ENCODE measurements at places on chromosomes 13 and 19.

- no peak for DNase-seq
These were observed 135.1 kb downstream of the DNAJC15 start for GRCh38 chr13:43158516-43158915.

GRCh38 chr13:33710924-33711323, 107.0 kb upstream of the RFC3 start:
- DNase-seq, result no peak

DNA sequence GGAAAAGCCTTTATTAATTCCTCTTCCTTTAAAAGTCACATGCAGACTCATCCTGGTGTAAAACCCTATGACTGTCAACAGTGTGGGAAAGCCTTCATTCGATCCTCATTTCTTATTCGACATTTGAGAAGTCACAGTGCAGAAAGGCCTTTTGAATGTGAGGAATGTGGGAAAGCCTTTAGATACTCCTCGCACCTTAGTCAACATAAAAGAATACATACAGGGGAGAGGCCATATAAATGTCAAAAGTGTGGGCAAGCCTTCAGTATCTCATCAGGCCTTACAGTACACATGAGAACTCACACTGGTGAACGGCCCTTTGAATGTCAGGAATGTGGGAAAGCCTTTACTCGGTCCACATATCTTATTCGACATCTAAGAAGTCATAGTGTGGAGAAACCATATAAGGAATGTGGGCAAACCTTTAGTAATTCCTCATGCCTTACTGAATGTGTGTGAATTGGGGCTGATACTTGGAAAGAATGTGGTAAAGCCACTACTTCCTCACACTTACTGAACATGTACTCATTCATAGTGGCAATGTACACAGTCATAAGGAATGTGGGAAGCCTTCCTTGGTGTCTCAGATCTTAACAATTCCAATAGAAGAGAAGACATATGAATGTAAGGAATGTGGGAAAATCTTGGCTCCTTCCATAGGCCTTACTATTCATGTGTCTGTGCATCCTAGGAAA, 18.8 kb downstream of the ZNF559 start:
- no peak for DNase-seq

- DNase-seq, result no peak
These were observed 134.4 kb upstream of the TSC22D1 start for GRCh38 chr13:44710576-44710975.

DNA sequence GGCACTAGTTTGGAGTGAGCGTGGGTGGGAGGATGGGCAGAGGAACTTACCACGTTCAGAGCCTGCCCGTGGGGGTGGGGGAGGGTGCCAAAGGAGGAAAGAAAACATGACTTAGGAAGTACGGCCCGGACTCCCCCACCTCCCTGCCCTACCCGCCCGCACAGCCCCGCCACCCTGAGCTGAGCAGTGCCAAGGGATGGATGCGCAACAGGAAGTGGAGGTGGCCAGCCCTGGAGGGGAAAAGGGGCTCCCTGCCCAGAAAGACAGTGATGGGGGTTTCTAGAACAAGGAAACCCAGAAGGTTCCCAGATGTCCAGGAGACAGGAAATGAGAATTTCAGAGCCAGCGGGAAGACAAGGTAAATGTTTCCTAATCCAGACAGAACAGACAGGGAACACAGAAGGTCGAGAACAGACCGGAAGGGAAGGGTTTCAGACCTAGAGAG, 6.3 kb downstream of the TEAD2 start:
- no peak for DNase-seq

DNA sequence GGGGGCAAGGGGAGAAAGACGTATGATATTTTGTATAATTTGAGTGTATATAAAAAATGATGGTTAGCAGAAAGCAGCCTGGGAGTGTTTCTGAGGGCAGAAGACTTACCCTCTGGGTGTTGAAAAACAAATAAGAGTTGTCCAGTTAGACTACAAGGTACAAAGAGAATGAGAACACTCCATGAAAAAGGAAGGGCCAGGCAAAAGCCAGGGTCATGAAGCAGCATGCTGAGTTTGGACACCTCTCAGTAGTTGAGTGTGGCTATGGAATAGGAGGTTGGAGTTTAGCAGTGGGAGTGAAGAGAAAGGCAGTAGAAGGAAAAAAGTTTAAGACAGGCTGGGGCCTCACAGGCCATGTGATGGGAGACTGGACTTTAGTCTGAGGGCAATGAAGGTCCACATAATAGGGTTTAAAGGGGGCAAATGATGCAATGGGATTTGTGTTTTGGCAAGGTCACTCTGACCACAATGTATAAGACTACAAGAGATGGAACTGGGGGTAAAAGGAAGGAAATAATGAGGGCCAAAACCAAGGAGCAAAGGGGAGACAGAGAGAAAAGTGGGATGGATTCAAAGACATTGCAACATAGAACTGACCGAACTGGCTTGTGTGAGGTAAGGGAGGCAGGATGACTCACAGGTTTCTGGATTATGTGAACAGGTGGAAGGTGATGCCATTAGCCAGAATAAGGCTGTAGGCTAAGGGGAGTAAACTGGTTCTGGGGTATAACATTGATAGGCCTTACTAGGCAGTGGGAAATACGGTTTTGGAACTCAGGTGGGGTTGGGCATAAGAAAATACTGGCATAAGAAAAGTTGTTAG, 76.6 kb downstream of the SERP2 start:
- no peak for DNase-seq

DNA sequence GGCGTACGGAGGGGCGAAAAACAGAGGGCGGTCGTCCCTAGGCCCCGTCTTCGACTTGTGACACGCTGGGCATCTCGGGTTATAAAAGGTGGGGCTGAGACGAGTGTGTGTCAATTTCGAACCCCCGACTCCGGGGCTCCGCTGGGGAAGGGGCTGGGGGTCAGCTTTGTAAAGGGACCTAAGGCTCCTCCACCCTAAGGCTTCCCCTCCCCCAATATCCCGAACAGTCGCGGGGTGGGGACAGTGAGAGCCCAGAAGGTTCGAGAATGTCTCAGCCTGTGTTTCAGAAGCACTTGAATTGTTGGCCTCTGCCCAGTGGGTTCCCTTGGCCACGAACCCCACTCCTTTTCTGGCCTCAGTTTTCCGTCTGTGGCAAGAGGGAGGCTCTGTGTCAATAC, 450 bp downstream of the SELENOW start:
- no peak for DNase-seq

- DNase-seq, result no peak
These were observed 159.0 kb upstream of the IRS2 start for GRCh38 chr13:109945206-109945960.

DNA sequence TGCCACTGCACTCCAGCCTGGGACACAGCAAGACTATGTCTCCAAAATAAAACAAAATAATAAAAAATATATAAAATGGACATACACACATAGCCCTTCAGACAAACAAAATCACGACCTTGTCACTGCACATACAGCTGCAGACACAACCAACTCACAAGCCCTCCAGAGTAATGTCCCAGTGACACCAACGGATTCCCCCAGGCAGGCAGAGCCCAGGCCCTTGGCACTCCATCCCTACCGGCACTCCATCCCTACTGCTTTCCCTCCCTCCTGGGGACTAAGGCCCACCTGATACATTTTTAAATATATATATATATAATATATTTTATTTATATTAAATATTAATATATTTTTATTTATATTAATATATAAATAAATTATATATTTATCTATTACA, 18.5 kb downstream of the ZNF101 start:
- no peak for DNase-seq

DNA sequence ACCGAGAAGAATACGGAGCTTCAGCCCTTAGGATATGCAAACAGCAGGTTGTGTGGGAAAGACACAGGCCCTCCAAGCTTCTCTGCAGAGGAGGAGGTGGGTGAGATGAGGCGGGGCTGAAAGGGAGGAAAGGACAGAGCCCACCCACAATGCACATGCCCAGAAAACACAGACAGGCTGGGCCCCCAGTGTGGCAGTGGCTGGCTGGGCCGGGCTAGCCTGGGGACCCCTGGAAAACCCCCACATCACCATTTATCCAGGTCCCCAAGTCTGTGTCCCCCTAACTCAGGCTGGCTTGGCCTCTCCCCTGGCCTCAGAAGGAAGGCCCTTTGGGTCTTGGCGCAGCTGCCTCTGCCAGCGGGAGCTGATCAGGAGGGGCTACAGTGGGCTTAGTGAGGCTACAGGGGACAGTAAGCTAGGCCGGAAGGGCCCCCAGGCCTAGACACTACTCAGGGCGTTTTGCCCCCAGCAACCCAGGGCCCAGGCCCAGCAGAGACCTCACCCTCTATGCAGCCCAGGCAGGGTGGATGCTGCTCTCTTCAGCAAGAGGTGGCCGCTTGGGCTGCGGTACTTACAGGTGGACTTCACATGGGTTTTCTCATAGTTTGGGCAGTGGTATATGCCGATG, 119.5 kb downstream of the TUBA3C start:
- no peak for DNase-seq

DNA sequence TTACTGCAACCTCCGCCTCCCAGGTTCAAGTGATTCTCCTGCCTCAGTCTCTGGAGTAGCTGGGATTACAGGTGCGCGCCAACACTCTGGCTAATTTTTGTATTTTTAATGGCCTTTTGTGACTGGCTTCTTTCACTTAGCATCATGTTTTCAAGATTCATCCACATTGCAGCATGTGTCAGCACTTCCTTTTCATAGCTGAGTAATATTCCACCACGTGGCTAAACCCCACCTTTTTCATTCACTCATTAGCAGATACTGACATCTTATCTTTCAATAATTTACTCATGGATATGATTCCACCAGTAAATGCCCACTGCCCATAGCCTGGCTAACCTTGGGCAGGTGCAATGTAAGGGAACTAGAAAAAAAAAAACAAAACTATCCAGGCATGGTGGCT, 6.9 kb downstream of the C5AR1 start:
- DNase-seq, result no peak

DNA sequence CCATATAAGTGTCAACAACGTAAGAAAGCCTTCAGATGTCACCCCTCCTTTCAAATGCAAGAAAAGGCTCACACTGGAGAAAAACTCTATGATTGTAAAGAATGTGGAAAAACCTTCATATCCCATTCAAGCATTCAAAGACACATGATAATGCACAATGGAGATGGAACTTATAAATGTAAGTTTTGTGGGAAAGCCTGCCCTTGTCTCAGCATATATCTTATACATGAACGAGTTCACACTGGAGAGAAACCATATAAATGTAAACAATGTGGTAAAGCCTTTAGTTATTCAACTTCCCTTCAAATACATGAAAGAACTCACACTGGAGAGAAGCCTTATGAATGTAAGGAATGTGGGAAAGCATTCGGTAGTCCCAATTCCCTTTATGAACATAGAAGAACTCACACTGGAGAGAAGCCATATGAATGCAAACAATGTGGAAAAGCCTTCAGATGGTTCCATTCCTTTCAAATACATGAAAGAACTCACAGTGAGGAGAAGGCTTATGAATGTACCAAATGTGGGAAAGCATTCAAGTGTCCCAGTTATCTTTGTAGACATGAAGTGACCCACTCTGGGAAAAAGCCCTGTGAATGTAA, 11.1 kb downstream of the ZNF844 start:
- DNase-seq, result no peak

DNA sequence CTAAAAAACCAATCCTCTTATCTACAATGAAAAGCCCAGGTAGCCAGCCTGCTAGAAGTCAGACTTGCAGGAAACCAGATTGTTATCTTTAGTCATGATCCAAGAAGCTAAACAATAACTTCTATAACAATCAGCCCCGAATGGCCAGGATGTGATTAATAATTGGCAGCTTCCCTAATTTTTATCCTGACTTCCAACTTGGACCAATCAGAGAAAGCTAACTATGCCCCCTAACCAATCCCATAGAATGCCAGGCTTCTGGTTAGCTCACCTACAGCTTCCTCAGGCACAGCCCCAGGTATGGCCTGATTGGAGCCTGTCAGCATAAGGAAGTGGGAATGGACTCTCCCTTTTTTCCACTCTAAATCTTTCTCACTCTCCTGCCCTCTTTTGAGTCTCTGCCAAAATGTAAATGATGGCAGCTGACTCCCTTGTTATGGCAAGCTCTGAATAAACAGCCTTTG, 394.9 kb downstream of the DLEU7 start:
- DNase-seq, result no peak

DNA sequence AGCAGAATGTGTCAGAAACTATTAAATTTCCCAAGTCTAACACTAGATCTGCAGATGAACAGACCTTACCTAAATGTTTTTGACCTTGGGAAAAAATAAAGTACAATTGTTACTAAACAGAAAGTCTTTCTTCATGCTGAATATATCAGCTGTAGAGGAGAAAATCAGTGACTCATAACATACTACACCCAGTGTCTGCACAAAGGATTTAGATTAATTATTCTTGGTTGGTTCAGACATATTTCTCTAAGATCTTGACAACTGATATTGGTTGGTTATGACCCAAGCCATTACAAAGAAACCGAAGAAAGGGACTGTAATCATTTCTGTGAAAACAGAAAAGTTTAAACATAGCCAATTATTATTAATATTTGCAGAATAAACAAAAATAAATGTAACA, 225.1 kb downstream of the HS6ST3 start:
- no peak for DNase-seq

GRCh38 chr13:82879921-82880320, 1002.4 kb downstream of the SLITRK1 start:
- no peak for DNase-seq

DNA sequence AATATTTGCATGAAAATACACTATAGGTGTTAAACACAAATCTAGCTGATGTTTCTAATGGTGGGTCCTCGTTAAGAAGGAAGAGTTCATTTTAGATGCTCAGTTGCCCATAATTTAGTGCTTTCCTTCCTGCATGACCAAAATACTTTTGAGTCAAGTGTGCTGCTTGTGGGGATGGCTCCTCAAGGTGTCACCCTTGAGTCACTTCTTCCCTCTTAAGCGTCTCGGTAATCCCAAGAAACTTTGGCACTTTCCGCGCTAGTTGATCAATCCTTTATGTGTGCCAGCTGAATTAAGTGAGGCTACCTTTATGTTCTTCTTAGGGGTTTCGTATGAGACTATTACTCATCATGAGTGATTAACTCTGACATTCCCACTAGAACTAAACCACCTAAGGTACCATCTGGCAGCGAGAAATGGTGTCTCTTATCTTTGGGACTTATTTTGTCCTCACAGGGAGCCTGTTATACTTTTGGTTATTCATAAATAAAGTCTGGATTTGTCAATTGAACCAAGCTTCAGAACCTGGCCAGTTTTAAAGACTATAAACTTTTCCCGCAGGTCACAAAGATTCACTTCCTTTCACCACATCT, 106.8 kb downstream of the NHLRC3 start:
- DNase-seq, result peak; percentile 51
